Endothelial cell (in vitro differentiated cells): ENCODE measurements at places on chromosomes 7 and 10. TPM values are rescaled to one million over a fixed set of nuclear protein-coding genes. Genes with fewer than 3 reads are reported as not detected.

SNX10 gene
- 13.8 TPM for total RNA-seq

UCN3 gene
- total RNA-seq, result not detected

ZNF239 gene
- total RNA-seq, result 0.90 TPM

ENTPD7 gene
- total RNA-seq, result 16.5 TPM

GNAT3 gene
- total RNA-seq, result not detected

DNA sequence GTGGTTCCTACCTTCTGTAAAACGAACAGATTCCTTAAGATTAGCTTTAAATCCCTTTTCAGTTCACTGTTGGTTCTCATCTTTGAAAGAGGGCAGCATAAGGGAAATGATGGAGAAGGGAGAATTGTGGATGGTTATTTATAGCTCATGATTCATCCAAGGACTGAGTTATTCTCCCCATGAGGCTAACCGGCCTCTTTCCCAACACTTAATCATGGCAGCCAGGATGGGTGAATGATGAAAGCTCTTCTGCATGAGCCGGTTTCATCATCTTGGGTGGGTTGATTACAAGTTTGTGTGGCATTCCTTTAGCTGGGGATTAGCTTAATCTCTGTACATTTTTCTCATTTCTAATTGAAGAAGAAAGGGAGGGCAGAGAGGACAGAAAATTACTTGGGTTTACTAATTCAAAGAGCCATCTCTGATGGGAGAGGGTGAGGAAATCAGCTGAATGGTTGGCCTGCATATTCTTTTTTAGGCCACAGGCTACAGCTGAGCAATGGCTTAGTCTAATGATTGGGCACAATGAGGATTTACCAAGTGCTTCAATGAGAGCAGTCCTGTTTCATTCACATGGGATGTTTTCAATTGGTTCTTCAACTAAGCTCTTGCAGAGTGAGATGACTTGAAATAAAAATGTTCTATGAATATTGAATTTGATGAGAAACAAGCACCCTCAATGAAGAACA lies 250.0 kb downstream of the BMPER start:
- H3K36me3 ChIP-seq, result no peaks in the 10 kb centered on the region
- H3K4me1 ChIP-seq, result no peaks in the 10 kb centered on the region
- no peak overlapping the region for H3K27ac ChIP-seq
- H3K27me3 ChIP-seq, result no peaks in the 10 kb centered on the region

DNA sequence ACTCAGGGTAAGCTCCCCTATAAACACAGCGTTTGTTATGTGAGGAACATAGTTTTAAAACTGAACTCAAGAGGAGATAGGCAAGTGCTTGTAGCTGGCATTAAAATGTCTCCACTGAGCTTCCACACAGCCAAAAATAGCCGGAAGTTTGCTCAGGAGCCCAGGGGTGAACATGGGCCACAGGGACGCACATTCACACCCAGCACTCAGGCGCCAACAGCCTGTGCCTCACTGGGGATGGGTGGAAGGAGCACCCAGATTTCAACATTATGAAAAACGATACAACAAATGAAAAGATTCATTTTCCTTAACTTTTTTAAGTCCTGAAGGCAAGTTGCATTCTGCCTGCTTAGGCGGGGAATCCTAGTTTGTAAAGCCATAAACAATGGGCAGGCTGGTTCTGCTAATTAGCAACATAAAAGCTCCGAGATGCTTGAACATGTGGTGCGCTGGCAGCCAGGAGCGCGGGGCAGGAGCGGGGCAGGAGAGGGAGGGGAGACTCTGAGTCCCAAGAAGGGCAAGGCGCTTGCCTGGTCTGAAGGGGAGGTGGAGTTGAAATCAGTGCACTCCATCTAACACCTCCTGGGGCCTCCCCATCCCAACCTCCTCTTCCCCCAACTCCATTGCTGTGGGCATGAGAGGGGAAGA lies 235.9 kb downstream of the COBL start:
- peaks cover 35% of the 10 kb centered on the region for H3K4me1 ChIP-seq
- H3K4me3 ChIP-seq, result no peak overlapping the region
- no peak for DNase-seq
- H3K27me3 ChIP-seq, result peaks cover 7% of the 10 kb centered on the region
- H3K36me3 ChIP-seq, result no peaks in the 10 kb centered on the region

GRCh38 chr7:16420649-16421332 lies 547 bp downstream of the CRPPA start:
- peaks cover 6% of the 10 kb centered on the region for H3K4me1 ChIP-seq
- peak overlapping the region; percentile 85 for H3K27ac ChIP-seq
- peak; percentile 75 for DNase-seq
- no peaks in the 10 kb centered on the region for H3K27me3 ChIP-seq
- no peaks in the 10 kb centered on the region for H3K36me3 ChIP-seq

GRCh38 chr7:121901026-121901425 lies 28.1 kb downstream of the PTPRZ1 start:
- DNase-seq, result no peak
- H3K36me3 ChIP-seq, result no peaks in the 10 kb centered on the region
- H3K4me1 ChIP-seq, result no peaks in the 10 kb centered on the region
- no peaks in the 10 kb centered on the region for H3K27me3 ChIP-seq
- no peak overlapping the region for H3K27ac ChIP-seq

GRCh38 chr10:113244750-113245149 lies 294.7 kb downstream of the TCF7L2 start:
- peaks cover 13% of the 10 kb centered on the region for H3K4me1 ChIP-seq
- H3K27me3 ChIP-seq, result no peaks in the 10 kb centered on the region
- no peaks in the 10 kb centered on the region for H3K36me3 ChIP-seq

DNA sequence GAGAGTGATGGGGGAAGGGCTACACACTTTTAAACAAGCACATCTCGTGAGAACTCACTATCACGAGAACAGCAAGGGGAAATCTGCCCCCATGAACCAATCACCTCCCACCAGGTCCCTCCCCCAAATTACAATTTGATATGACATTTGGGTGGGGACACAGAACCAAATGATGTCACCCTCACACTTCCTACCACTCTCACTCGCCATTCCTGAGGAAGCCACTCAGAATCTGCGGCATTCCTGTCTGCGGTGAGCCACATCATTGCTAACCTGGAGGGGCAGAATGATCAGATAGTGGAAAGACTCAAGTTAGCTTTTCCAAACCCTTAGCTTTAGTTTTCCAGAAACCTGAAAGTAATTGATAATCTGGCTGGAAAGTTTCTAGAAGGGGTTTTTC lies 66.9 kb downstream of the MYO3A start:
- no peak overlapping the region for H3K27ac ChIP-seq
- H3K36me3 ChIP-seq, result peaks cover 15% of the 10 kb centered on the region
- H3K27me3 ChIP-seq, result no peaks in the 10 kb centered on the region
- no peak for DNase-seq

DNA sequence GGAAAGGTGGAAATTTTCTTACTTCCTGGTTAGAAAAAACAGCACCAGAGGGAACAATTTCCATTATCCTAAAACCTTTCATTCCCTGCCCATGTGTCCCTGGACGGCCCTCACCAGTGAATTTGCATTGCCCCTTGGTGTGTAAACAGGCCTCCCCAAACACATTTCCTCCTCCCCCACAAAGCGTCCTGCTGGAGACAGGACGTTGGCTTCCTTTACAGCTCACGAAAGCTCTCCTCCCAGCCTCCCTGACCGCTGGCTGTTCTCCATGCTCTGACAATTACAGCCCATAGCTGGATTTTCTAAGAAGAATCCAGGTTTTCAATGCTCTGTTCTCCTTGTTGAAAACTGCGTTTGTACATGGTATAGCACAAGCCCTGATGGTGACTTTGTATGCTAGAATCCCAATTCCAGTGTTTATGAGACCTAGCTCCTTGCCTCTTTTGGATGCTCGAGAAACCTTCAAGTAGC lies 724.2 kb upstream of the CELF2 start:
- no peaks in the 10 kb centered on the region for H3K36me3 ChIP-seq
- DNase-seq, result peak; percentile 40
- H3K4me3 ChIP-seq, result no peak overlapping the region
- H3K27ac ChIP-seq, result no peak overlapping the region

DNA sequence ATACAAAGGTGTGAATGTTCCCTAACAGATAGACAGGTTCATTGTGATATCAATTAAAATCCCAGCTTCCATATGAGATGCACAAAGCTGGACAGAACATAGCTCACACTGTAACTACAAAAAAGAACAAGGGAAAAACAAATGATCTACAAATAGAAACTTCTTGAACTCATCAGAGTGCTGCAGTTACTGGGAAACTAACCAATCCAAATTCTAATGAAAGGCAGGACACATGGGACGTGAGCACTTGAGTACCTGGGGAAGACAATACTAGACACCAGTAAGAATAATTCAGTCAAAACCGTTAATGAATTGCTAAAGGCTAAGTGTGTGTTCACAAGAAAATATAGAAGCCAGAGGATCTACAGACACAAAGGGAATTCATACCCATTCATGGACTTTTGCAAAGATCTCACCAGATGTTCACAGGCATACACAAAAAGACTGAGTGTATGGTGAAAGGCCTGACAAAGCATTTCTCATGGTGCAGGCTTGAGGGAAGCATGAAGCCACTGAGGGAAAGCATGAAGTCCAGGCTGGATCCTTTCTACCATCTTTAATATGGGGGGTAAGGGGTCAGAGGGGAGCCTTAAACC lies 7.8 kb upstream of the GPR22 start:
- H3K27me3 ChIP-seq, result no peaks in the 10 kb centered on the region
- H3K27ac ChIP-seq, result no peak overlapping the region
- no peaks in the 10 kb centered on the region for H3K36me3 ChIP-seq
- no peaks in the 10 kb centered on the region for H3K4me1 ChIP-seq
- H3K4me3 ChIP-seq, result no peak overlapping the region

DNA sequence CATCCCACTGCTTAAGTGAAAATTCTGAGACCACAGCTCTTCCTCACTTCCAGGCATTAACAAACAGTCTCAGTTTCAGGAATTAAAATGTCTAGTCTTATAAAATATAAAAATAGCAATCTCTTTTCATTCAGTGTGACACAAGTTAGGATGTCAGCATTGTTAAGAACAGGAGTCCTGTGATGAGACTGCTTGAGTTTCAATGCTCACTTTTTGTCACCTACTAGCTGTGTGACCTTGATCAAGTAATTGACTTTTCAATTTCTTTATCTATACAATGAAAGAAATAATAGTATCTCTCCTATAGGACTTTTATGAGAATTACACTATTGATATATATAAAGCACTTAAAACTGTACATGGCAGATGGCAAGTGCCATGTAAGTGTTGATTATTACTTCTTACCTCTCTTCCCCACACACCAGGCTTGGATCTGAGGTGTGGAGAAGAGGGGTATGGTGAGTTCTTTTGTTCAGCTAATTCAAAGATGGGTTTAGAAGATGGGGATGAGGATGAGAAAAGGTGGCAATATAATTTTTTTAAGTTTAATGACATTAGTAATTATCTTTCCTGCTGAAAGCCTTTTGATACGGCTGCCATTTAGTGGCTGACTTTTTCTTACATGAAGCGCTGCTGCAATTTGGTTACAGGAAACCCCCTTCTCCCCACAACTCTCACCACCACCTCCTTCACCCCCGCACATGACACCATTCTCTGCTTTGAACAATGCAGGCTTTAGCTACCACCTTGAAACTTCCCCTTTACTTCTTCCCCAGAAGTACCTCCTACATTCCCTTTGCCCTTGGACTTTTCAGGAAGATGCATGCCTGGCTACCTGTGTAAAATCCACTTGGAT lies 20.8 kb upstream of the HYAL4 start:
- no peak overlapping the region for H3K27ac ChIP-seq
- H3K27me3 ChIP-seq, result peaks cover 2% of the 10 kb centered on the region
- no peak for DNase-seq

GRCh38 chr7:94980418-94981142 lies 73.2 kb downstream of the PPP1R9A start:
- no peaks in the 10 kb centered on the region for H3K27me3 ChIP-seq
- no peak overlapping the region for H3K4me3 ChIP-seq
